Aorta (tissue), 5 donors: ENCODE measurements at places on chromosomes 1 and 21. TPM values are rescaled to one million over a fixed set of nuclear protein-coding genes. Genes with fewer than 3 reads are reported as not detected.

The GPR52 gene
- total RNA-seq, result 6.5 TPM

DNA sequence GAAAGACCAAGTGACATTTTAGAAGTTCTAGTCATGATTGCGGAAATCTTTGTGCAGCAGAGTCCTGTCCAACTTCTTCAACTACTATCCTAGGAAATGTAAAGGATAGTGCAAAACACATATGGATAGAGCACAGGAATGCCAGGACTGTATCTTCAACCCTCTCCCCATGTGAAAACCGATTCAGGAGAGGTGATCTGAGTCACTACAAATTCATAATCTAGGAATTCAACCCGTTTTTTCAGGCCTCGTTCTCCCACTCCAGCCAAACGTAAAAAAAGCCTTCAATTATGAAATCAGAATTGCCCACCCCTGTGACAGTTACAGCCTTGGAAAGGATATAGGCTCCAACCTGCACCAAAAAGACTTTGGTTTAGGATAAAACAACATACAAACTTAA lies 52.9 kb upstream of the RGS1 start:
- DNase-seq, result no peak

DNA sequence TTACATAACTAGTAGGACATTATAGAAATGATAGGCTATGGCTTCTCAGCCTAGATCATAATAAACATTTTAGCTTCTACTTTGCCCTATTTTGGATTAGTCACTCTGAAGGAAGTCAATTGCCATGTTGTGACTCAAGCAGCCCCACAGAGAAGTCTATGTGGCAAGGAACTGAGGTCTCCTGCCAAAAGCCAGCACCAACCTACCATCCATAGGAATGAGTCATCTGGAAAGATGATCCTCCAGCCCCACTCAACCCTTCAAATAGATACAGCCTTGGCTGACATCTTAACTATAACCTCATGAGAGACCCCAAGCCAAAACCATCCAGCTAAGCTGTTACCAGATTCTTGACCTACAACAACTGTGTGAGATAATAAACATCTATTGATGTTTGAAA lies 76.3 kb upstream of the BEND5 start:
- no peak for DNase-seq

The FCN3 gene
- total RNA-seq, result 2.7 TPM

DNA sequence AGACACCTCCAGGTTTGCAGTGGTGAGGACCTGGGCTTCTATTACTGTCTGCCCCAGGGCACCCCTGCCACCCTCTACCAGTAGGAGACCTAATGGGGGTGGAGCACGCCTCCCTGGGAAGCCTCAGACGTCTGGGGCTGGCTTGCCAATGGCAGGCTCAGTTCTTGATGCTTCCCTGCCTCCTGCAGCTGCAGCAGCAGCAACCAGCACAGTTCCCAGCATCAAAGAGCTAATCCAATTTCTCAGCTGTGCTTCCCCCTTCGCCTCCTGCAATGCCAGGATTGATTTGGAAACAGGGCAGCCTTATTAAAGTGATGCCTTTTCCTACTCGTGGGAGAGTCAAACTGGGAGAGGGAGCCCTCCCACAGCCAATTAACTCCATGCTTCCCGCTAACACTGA lies 8.2 kb downstream of the SYT2 start:
- peak; percentile 23 for DNase-seq

GRCh38 chr21:45513003-45513717 lies 29.1 kb downstream of the SLC19A1 start:
- peak; percentile 39 for DNase-seq

The OR2T29 gene
- not detected for total RNA-seq

DNA sequence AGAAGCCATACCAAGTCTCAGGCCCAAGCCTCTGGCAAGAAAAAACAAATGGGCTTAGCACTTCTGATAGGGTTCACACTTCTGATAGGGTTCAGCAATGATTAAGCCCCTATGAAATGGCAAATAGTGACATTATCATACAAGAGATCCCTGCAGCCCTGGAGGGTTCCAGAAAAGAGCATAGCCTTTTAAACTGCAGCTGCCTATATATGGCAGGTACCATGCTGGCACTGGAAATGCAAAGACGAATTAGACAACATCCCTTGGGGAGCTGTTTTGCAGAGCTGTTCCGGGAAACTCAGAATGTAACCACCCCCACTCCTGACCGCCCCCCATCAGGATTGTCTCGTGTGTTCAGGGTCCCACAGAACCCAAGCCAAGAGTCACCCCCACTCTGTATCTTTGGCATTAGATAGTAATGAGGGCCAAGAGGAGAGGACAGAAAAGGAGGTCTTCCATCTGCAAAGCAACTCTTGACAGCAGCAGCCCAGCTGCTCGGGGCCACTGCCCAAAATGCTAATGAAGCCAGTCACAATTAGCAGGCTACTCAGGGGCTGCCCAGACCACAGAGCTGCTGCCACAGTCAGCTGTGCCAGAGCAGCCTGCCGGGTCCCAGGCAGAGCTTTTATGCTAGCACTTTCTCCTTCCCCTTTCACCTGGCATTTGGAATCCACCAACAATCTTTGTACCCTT lies 50.9 kb downstream of the ITPKB start:
- DNase-seq, result no peak

The RYR2 gene
- total RNA-seq, result 128 TPM

The MDM4 gene
- 141 TPM for total RNA-seq

The HSD3B1 gene
- not detected for total RNA-seq

- DNase-seq, result no peak
Measured at GRCh38 chr1:169138866-169139670, 32.6 kb downstream of the ATP1B1 start.

GRCh38 chr1:244241438-244241837 lies 190.4 kb downstream of the ZBTB18 start:
- no peak for DNase-seq

The SEMA6C gene
- 25.2 TPM for total RNA-seq
